ENCODE measurements at places on chromosomes 2 and 18.

DNA sequence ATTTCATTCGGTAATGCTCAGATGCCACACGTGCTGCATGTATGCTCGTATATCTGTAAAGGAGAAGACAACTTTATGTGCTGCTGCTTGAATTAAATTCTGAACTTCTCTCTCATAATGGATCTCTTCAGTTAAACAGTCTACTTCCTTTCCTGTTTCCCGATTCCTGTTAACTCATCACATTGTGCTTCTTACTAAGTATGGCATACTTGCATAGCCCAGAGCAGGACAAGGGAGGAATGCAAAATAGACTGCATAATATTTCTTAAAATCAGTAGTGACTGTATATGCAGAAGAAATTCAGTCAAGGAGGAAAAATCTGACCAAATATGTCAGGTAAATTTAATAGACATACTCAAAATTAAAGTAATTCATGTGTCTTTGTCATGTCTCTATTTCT is 23.9 kb upstream of the LNPK start:
- DNase-seq, result no peak

DNA sequence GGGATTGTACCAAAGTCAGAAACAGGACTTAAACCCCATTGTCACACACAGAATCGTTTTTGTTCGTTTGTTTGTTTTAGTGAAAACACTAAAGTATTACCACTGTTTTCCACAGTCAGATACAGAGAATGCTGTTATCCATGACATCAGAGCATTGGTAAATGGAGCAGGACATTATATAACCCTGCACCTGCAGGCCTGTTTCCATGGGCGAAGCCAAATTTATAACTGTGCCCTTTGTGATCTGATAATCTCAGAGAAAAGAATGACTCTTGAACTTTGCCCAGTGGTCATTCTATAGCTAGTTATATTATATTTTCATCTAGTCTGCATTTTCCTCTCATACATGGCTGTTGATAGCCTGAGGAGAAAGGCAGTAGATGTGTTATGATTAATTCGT is 217.6 kb downstream of the TMEM182 start:
- no peak for DNase-seq

DNA sequence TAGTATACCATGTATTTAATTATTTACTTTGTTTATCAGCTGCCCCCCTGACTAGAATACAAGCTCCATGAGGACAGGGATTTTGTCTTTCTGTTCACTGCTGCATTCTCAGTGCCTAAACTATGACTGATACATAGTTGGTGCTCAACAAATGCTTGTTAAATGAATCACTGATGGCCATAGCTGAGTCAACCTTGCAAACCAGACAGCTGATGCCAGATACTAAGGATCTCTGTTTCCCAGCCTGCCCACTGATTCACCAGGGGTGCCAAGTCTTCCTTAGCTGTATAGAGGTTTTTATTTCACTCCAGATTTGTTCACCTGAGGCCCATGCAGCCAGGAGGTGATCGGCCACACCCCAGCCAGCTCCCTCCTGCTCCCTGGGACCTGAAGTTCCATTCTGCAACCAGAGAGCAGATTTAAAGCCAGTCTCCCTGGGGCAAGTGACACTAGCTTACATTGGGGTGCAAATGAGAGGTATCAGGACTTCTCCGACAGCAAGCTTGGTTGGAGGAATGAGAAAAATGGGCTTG is 92.2 kb downstream of the C1QL2 start:
- DNase-seq, result no peak

GRCh38 chr2:124437811-124438210 is 412.7 kb downstream of the CNTNAP5 start:
- DNase-seq, result peak; percentile 11

DNA sequence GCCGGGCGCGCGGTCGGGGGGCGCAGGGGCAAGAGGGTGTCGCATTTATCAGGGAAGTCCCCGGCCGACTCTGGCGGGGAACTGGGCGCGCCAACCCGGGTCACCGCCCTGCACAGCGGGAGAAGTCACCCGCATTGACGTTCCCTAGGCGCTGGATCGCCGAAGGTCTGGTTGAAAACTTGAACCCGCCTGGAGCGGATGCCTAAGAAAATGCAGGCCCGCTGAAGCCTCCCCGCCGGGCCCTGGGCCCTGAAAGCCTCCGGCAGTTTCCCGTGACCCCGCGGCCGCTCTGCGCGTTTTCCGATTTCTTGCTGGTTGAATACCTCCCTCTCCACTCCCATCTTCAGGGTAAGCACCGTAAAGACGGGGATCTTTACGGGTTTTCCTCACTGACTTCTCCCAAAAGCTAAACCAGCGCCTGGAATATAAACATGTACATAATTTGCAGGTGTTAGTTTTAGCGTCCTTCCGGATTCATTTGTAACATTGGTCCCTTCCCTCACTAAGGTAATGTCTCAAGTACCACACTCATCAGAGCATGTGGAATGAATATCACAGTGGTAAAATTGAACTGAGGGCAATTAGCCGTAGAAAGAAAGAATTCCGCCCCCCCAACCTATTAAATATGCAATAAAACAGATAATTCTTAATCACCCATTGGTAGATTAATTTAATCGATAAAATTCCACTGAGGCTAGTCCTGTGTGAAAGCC is 675 bp upstream of the SPIRE1 start:
- peak; percentile 48 for DNase-seq

DNA sequence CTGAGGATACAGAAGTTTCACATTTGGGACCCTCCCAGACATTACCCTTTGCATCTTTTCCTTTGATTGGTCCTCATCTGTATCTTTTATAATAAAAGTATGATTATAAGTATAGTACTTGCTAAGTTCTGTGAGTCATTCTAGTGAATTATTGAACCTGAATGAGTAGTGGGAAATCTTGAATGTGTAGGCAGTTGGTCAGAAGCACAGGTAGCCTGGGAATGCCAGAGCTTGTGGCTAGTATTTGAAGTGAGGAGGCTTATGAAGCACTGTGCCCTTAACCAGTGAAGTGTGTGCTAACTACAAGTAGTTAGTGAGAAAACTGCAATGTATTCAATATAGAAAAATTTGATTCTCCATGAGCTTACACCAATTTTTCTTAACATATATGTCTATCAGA is 257.6 kb downstream of the GRB14 start:
- no peak for DNase-seq

DNA sequence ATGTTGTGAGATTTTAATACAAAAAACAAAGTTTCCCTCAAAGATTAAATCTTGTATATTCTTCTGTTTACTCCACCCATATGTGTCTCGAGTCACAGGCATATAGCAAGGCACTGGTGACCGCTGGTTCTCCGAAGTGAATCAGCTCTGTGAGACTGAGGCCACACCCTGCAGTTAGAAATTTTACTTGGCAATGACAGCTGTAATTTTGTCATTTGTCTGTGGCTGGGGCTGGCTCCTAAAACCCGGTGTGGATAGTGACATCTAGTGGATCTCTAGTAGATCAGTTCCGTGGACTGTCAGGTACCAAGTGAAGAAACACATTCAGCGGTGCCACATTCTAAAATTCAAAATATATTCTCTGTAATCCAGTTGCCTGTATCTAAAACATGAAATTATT is 278.0 kb downstream of the NEDD4L start:
- DNase-seq, result peak; percentile 77

- no peak for DNase-seq
Observed at GRCh38 chr18:63445037-63445436, 22.8 kb upstream of the VPS4B start.

- DNase-seq, result peak; percentile 51
Observed at GRCh38 chr2:100416935-100417710, at the start of gene CHST10. TSS of gene CHST10 (minus strand) at chr2:100417668. CDS start at chr2:100406675, 10,993 bp downstream.

DNA sequence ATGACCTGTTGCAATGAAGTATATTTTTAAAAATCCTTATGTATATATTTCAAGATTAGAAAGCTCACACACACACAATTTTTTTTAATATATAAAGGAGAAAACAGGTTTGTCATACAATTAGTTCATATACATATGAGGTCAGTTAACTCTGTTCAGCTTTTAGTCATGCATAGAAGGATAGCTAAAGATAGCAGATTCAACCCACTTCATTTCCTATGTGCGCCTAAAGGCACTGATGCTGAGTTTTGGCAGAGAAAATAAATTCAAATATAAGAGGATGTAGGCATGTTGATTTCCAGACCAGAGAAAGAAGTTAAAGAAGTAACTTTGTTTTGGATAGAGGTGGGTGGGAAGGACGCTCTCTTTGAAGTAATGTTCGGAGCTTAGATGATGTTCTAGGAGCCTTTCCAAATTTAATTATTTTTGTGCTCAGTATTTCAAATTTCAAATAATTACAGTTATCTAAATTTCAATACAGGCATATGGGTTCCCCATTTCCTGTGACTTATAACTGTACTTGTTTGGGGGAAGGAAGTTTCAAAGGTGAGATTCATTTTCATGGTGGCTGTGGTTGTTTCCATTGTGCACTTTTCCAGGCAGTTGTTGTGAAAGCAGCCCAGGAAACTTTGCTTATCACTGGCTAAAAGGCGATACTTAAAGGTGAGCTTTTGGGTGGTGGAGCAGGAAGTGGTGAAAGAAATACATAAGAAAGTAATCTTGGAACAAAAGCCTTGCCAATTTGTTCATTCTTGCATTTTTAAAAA is 523.4 kb upstream of the FANCL start:
- DNase-seq, result no peak

- DNase-seq, result peak; percentile 26
Observed at GRCh38 chr2:107001062-107001461, 115.1 kb upstream of the ST6GAL2 start.

DNA sequence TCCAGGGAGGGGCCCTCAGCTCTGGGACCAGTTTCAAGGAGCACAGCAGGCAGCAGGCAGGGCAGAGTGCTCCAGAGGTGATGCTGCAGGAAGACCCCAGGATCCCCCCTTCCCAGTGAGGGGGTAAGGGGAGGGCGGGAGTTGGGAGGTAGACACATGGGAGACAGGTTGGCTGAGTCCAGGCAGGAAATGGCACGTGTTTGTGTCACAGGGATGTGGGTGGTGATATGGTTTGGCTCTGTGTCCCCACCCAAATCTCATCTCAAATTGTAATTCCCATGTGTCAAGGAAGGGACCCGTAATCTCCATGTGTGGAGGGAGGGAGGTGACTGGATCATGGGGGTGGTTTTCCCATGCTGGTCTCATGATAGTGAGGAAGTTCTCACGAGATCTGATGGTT is 25.2 kb upstream of the OTOS start:
- no peak for DNase-seq

- peak; percentile 22 for DNase-seq
Observed at GRCh38 chr2:122132147-122132691, 376.8 kb downstream of the TSN start.

DNA sequence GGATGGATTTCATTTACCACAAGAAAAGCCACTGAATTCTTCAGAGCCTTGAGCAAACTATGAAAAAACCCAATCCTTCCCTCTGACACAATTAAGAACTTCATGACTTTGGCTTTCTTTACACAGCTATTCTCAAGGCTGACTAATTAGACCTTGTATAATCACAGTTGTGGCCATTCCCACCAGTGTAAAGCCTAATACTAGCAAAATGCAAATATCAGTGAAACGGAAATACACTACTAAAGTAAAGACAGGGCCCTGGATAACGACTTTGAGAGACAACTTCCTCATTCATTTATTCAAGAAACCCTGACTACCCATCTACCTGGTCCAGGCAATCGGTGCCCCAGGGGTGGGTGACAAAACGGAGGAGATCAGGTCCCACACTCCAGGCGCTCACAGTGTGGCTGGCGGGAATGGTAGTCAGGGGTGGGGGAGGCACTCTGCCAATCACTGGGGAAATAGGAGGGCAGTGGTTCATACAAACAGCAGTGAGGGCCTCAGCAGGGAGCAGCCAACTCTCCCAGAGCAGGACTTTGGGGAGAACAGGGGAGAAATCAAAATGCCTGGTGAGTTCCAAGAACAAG is 28.1 kb downstream of the TMEM163 start:
- DNase-seq, result no peak

DNA sequence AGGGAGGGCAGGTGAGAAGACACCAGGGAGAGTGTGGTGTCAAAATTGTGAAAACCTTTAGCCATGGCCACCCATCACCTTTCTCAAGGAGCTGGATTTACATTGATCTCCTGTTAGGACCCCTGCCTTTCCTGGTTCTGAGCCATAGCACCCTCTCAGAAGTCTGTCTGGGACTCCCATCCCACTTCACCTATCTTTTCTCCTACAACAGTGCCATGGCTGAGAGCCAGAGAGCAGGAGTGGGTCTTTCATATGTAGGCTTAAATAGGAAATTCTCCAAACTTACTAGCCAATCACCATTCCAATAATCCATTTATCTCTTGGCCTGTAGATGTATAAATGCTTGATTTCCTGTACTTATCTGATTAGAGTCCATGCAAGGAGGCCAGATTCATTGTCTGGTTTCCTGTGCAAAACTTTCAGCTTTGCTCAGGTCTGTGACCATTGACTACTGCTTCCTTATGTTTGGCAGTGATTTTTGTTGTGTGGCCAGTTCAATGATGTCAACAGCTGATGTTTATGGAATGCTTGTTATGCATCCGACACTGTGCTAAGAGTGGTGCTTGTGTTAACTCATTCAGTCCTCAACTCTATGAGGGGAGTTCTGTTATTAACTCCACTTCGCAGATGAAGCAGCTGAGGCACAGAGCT is 57.6 kb upstream of the IGFBP5 start:
- DNase-seq, result peak; percentile 49

- DNase-seq, result no peak
Observed at GRCh38 chr2:36769106-36769505, 72.6 kb downstream of the VIT start.

- peak; percentile 47 for DNase-seq
Observed at GRCh38 chr2:190093793-190094192, 31.3 kb upstream of the MSTN start.

- DNase-seq, result no peak
Observed at GRCh38 chr2:151902829-151903228, 74.6 kb upstream of the ARL5A start.

DNA sequence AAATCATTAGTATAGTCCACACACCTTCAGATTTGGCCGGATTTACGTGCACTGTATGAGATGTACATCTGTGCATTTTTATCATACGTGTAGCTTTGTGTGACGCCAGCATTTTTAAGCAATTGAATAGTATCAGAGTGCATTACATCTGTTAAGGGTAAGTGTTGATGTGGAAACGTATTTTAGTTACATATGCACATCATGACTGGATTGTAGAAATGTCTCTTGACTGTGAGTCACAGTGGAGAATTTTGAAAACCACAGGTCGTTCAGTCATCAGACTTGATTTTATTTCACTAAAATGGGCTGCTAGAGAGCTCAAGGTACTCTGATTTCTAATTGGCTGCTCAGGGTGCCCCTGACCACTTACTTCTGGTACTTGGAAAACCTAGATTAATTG is 5.4 kb upstream of the GPBAR1 start:
- DNase-seq, result peak; percentile 28

DNA sequence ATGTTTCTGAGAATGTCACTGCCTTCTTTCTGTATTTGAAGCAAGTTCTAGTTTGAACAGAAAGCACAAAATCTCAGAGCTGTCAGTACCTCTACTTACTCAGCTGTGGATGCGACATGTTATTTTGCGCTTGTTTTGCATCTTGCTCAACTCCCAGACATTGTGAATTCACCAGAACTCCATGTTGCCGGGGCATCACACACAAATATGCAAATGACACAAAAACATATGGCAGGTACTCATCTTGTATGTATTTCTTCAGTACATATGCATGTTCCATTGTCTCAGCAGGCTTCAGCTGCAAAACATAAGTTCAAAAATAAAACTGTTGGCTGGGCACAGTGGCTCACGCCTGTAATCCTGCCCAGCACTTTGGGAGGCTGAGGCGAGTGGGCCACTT is 30.8 kb downstream of the ADCY3 start:
- no peak for DNase-seq

Measured in fibroblast of pulmonary artery (primary cell).